ENCODE measurements at places on chromosomes 16 and 17.

- no peak for DNase-seq
These were observed 193.4 kb upstream of the CDH11 start for GRCh38 chr16:65315081-65315780.

GRCh38 chr17:8151641-8152111, 528 bp downstream of the PER1 start:
- peak; percentile 39 for DNase-seq

GRCh38 chr17:44795421-44795820, 34.7 kb downstream of the GJC1 start:
- no peak for DNase-seq

DNA sequence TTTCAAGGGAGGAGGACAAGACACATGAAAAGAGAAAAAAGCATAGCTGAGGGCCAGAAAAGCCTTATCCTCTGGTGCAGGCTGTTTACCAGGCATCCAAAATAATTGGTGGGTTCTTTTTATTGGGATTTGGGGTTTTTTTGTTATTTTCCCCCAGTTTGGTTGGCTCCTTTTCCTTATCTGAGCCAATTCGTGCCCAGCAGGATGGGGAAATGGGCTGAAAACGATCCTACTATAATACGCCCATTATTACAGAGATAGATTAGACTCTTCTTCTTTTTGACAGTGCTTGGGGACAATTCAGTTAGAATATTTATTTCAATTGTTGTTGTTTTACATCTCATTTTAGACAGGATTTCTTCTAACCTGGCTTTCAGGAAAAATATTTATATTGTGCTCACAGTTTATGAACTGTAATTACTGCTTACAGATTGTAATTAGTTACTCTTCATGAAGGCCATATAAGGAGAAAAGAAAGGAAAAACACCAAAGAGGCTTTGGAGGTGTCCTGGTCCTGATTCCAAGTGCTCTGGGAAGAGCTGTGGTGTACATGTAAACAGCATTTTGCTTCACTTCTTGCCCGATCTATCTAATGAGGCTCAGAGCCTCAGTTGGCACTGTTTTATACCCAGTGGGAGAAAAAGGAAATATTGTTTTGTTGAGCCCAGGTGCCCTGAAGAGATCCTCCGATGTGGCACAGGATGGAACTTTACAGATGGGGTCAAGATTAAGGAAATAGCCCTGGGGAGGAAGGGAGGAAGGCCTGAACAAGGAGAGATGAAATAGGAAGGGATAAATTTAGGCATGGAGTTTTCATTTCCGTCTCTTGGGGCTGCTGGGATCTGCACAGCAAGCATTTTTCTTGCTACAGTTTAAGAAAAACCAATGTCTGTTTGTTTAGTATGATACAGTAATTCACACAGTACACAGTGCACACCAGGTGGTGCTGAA, 611 bp upstream of the ANKRD40 start:
- no peak for DNase-seq

DNA sequence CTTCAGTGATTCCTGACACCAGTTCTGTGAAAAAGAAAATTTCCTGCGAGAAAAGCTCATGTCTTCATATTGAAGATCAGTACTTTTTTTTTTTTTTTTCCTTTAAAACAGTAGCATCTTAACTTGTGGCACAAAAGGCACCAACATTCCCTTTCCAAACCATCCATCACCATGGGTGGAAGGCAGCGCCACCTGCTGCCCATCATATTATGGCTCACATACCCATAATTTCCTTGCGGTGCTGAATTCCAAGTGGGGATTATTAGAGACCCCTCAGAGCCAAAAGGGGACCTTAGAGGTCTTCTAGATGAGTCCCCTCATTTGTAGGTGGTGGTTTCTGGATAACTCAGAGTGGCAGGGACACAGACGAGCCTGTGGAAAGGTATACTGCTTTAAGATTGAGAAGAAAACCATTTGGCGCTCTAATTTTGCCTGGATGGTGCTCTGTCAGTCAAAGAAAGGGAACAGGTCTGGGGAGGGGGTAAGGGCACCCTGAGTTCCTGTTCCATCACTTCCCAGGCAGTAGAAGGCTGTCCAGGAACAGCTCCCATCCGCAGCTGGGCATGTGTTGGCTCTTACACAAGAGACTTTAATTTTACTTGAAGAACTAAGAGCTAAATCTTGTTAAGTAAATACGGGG, 7.9 kb upstream of the SOST start:
- DNase-seq: peak; percentile 66

GRCh38 chr16:49516382-49517036, 142.9 kb downstream of the C16orf78 start:
- no peak for DNase-seq

DNA sequence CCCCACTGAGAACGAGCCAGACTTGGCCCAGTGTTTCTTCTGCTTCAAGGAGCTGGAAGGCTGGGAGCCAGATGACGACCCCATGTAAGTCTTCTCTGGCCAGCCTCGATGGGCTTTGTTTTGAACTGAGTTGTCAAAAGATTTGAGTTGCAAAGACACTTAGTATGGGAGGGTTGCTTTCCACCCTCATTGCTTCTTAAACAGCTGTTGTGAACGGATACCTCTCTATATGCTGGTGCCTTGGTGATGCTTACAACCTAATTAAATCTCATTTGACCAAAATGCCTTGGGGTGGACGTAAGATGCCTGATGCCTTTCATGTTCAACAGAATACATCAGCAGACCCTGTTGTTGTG, 631 bp downstream of the BIRC5 start:
- DNase-seq: no peak

GRCh38 chr17:8898126-8898525, 30.7 kb upstream of the PIK3R6 start:
- no peak for DNase-seq

DNA sequence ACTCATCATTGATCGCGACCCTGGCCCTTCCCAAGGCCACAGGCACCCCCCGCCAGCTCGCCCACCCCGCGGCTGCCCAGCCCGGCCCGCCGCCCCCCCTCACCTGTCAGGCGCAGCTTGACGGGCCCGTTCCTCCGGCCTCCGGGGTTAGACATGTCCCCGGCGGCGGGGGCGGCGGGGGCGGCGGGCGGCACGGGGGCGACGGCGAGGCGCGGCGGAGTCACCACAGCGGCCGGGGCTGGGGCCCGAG, 456 bp downstream of the SMURF2 start:
- DNase-seq: no peak

GRCh38 chr16:69166221-69166833, 20.6 kb upstream of the SNTB2 start:
- peak; percentile 84 for DNase-seq

DNA sequence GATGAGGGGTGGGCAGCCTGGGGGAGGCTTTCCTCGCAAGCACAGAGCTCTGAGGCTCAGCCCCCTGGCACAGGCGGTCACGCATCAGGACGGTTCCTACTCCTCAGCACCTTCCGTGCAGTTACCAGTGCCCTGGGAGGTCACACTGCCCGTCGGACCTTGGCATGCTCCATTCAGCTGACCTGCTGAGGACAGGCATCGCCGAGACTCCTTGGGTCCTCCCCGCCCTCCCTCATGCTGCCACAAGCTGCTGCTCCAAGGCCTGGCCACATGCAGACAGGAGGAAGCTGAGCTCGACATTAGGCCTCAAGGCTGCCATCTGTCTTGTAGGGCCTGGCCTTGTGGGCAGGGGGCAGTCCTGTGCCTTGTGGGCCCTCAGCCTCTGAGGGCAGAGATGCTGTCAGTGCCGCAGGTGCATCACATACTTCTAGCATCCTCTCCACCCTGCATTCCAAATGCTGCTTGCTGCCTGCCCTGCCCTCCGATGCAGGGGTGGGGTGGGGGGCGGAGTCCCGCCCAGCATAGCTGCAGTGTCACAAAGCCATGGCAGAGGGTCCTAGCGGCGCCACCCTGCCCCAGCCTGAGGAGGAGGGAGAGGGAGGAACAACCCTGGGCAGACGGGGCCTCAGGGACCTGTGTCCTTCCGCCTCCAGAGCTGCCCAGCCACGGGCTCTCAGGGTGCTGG, 9.3 kb downstream of the C16orf90 start:
- DNase-seq: no peak

GRCh38 chr16:71357681-71358080, 842 bp upstream of the CALB2 start:
- no peak for DNase-seq

DNA sequence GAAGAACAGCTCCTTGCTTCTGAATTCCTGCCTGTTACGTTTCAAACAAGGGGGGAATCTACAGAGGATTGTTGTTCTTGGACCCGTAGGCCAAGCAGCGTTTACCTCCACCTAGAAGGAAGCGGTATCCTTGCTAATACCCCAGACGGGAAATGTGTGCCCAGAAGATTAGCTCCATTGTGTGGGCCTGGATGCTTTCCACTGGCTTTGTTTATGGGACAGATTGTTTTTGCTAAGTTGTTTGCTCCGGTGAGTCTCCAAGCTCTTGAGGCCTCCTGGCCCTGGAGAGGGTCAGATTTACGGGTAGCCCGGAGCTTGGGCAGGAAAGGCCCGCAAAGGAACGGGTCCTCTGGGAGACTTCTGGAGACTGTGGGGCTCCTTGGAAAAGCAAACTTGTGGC, 28.4 kb upstream of the MRTFB start:
- no peak for DNase-seq

GRCh38 chr17:73404246-73404645, 92.4 kb upstream of the CDC42EP4 start:
- DNase-seq: no peak

DNA sequence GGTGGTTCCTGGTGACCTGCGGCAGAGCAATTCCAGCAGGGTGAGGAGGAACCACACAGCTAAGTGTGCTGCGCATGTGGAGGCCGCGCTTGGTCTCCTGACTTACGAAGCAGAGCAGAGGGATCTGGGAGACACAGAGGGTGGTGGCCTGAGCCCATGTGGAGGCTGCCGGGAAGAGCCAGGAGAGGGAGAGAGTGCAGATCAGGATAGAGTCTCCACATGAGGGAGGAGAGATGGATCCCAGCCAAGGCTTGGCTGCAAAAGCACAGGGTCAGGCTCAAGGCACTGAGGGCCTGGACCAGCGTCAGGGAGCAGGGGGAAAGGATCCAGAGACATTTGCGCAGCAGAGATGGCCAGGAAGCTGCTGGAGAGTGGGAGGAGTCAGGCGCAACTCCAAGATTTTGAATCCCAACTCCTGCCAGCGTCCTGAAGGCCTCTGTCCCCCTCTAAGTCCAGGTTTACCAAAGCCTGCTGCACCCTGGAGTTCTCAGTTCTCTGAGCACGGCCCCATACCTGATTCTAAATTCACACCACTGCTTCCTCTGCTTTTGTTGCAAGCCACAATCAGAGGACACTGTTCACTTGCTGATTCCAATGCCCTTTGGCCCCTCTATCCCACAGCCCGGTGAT, 11.3 kb upstream of the MLLT6 start:
- DNase-seq: no peak

DNA sequence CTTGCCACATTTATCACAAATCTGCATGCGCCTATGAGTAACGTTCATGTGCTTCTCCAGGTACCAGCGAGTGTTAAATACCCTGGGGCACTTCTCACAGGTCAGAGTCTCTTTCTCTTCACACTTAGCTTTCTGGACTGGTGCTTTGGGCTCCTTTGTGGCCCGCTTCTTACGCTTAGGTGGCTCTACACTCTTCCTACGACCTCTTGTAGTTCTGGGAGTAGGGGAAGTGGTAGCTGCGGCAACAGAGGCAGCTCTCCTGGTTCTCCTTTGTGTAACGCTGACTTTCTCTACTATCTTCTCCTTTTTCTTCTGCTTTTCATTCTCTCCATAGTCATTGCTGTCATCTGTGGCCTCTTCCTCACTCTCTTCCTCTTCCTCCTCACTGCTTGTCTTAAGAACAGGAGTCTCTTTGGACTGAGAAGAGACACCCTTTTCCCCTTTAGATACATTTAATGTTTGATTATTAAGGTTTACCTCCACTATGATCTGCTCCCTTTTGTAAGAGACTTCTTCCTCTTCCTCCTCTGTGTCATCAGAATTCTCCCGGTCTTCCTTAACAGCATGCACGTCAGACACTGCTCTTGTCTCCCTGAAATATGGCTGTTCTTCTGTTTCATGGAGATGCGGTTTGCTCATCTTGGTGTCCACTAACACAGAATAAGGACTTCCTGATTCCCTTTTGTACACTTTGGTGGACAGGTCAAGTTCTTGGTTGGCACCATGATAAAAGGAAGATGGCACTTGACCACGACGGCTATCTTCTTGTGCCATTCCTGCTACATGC, 45.0 kb downstream of the ZNF652 start:
- no peak for DNase-seq

DNA sequence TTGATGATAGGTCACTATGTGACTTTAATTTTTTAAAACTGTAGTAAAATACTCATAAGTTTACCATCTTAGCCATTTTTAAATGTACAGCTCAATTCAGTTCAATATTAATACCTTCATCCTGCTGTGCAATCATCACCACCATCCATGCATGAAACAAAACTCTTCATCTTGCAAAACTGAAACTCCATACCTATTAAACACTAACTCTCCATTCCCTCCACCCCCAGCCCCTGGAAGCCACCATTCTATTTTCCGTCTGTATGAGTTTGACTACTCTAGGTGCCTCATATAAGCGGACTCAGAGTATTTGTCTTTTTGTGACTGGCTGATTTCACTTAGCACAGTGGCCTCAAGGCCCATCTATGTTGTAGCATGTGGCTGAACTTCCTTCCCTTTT, 9.4 kb upstream of the CNEP1R1 start:
- DNase-seq: no peak

DNA sequence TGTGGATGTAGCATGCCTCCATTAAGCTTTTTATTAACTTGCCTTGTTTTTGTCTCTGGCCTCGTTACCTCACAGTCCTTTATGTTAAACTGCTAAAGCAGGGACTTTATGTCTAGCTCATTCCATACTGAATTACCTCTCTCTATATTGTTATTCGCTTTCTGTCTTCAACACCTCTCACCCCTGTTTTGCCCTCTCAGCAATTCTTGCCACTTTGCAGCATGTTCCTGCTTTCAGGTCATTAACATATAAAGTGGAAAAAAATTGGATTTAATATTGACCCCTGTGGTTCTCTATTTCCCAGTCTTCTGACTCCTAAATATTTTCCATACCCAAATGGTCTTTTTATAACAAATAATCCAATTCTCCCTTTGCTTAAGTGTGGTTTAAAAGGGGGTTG, 810.4 kb upstream of the KIF2B start:
- DNase-seq: no peak

DNA sequence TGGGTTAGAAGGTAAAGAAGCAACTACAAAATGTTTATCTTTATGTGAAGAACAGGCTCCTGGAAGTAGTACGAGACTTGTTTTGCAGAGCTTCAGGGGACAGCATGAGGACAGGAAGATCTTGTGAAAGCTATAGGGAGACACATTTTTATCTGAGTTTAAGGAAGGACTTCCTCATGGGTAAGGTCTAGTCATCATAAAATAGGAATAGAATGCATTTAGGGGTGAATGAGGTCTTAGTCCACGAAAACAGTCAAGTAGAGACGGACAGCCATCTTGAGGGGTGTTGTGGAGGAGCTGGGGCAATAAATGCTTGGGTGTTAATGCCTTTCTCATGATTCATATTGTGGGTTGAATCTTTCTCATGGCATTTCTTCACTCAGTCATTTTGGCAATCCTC, 24.3 kb downstream of the KCNJ16 start:
- DNase-seq: no peak

Measured in activated CD4-positive, alpha-beta T cell treated with anti-CD3 and anti-CD28 coated beads, Interleukin-2, amount 50 U/mL, for 48 hours (primary cell).